Stimulated activated naive CD4-positive, alpha-beta T cell treated with Interleukin-2 at 50 U/mL for 16 hours (primary cell): ENCODE measurements at places on chromosomes 6 and 20.

- no peak for DNase-seq
Observed at GRCh38 chr20:8144282-8145245, 12.5 kb downstream of the PLCB1 start.

- no peak for DNase-seq
Observed at GRCh38 chr20:59078231-59078630, 35.6 kb upstream of the PRELID3B start.

DNA sequence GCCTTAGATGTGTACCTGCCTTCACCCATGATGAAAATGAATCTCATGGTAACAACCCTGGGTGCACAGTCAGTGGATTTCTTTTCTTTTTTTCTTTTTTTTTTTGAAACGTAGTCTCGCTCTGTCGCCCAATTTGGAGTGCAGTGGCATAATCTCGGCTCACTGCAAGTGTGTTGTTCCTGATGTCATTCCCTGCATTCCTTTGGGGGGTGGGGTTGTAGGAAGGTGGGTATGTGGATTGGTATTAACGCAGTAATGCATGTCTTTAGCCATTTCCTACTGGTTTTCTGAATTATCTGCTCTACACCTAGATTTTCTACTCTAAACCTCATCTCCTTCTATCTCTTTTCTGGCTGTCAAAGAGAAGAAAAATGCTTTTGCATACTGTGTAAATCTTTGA lies 146.6 kb downstream of the RNF144B start:
- DNase-seq: no peak

GRCh38 chr6:39208223-39208739 lies 21.0 kb downstream of the KCNK5 start:
- no peak for DNase-seq

- DNase-seq: no peak
Observed at GRCh38 chr20:25256226-25256859, 8.5 kb downstream of the PYGB start.
